Smooth muscle cell of the pulmonary artery (primary cell): ENCODE measurements at places on chromosomes 7 and 10. TPM values are rescaled to one million over a fixed set of nuclear protein-coding genes. Genes with fewer than 3 reads are reported as not detected.

FMC1 gene
- total RNA-seq = 3.6 and 4.8 TPM in 2 replicates

NEUROD6 gene
- total RNA-seq = not detected in 2 replicates

RBP4 gene
- total RNA-seq = 0.59 and 1.7 TPM in 2 replicates

SUMF2 gene
- 195 and 212 TPM in 2 replicates for total RNA-seq

EPHA1 gene
- not detected in 2 replicates for total RNA-seq

OR13A1 gene
- not detected in 2 replicates for total RNA-seq

TUBAL3 gene
- not detected in 2 replicates for total RNA-seq

TBX20 gene
- total RNA-seq = 0.99 and 4.3 TPM in 2 replicates

ACTA2 gene
- 1,211 and 1,255 TPM in 2 replicates for total RNA-seq

MKRN1 gene
- 67.1 and 76.5 TPM in 2 replicates for total RNA-seq

C7orf57 gene
- not detected in 2 replicates for total RNA-seq

HOXA2 gene
- 1.2 and 1.4 TPM in 2 replicates for total RNA-seq

UCMA gene
- total RNA-seq = not detected in 2 replicates

ATRNL1 gene
- 2.3 and 5.1 TPM in 2 replicates for total RNA-seq

EPO gene
- not detected in 2 replicates for total RNA-seq

LDB3 gene
- total RNA-seq = 0.52 and 0.96 TPM in 2 replicates
